ENCODE measurements at places on chromosomes 11 and 22. TPM values are rescaled to one million over a fixed set of nuclear protein-coding genes. Genes with fewer than 3 reads are reported as not detected.

The C22orf15 gene
- total RNA-seq: 3.3 TPM

The CNTN5 gene
- total RNA-seq: 1.5 TPM

The KCNK4 gene
- total RNA-seq: not detected

The CCDC116 gene
- total RNA-seq: under 0.01 TPM

The TRPM5 gene
- not detected for total RNA-seq

The SLC22A25 gene
- total RNA-seq: not detected

The IFTAP gene
- 24.3 TPM for total RNA-seq

The OR10A4 gene
- not detected for total RNA-seq

The SCN4B gene
- total RNA-seq: 0.09 TPM

The YPEL4 gene
- 0.89 TPM for total RNA-seq

The OR51B5 gene
- total RNA-seq: 0.30 TPM

The SMTNL1 gene
- not detected for total RNA-seq

The OR5P2 gene
- total RNA-seq: not detected

The CCDC88B gene
- total RNA-seq: 1.3 TPM

The ISX gene
- not detected for total RNA-seq

The GGTLC2 gene
- total RNA-seq: not detected

The GDPD4 gene
- 0.69 TPM for total RNA-seq

The RIMBP3B gene
- total RNA-seq: not detected

The MAJIN gene
- total RNA-seq: under 0.01 TPM

The BCO2 gene
- total RNA-seq: 12.2 TPM

The OR5D13 gene
- total RNA-seq: not detected

The FLRT1 gene
- total RNA-seq: 0.09 TPM
